ENCODE measurements at places on chromosomes 11 and 22. TPM values are rescaled to one million over a fixed set of nuclear protein-coding genes. Genes with fewer than 3 reads are reported as not detected.

The LRRC56 gene
- total RNA-seq: 2.5 TPM

- H3K27ac ChIP-seq: no peak overlapping the region
- no peaks in the 10 kb centered on the region for H3K36me3 ChIP-seq
- no peak overlapping the region for H3K4me3 ChIP-seq
- no peaks in the 10 kb centered on the region for H3K27me3 ChIP-seq
These were observed 618.2 kb downstream of the METTL15 start for GRCh38 chr11:28726432-28726831.

The APOBEC3B gene
- total RNA-seq: 4.0 TPM

The GUCY1A2 gene
- total RNA-seq: 0.90 TPM

DNA sequence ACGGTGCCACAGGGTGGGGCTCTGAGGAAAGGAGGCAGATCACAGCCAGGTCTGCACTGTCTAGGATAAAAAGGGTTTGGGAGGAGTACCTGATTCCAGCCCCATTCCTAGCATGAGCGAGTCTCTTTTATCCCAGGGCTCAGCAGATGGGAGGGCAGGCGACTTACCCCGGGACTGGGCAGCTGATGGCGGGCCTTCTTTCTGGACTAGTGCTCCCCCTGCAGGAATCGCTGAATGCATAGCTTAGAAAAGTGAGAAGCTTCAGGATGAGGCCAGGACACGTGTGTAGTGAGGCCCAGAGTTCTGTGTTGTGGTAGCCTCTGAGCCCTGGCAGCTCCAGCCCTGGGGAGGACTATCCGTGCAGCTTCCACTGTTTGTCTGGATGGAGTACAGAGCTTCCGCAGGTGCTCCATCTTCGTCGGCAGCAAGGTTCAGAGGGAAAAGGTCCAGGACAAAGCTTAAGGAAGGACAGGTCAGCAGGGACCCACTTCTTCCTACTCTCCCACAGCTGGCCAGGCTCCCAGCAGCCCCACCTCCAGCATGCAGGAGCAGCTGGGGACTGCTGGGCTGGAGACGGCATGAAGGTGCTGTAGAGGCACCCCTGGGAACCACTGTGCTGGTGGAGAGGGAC, 30.4 kb downstream of the COMMD9 start:
- peak; percentile 74 for DNase-seq
- peaks cover 5% of the 10 kb centered on the region for H3K36me3 ChIP-seq
- H3K4me3 ChIP-seq: no peak overlapping the region
- H3K4me1 ChIP-seq: peaks cover 5% of the 10 kb centered on the region

The EXT2 gene
- 39.1 TPM for total RNA-seq

GRCh38 chr11:69642549-69642912, 1.6 kb downstream of the CCND1 start:
- no peaks in the 10 kb centered on the region for H3K27me3 ChIP-seq
- H3K36me3 ChIP-seq: peaks cover 12% of the 10 kb centered on the region
- H3K4me1 ChIP-seq: peaks cover 9% of the 10 kb centered on the region
- DNase-seq: no peak
- no peak overlapping the region for H3K27ac ChIP-seq
- H3K4me3 ChIP-seq: peak overlapping the region; percentile 61

GRCh38 chr11:102343809-102344208, 3.2 kb upstream of the BIRC2 start:
- H3K27ac ChIP-seq: no peak overlapping the region
- peaks cover 19% of the 10 kb centered on the region for H3K4me1 ChIP-seq
- H3K36me3 ChIP-seq: no peaks in the 10 kb centered on the region

The ATG13 gene
- 85.4 TPM for total RNA-seq

The PAMR1 gene
- 2.3 TPM for total RNA-seq

DNA sequence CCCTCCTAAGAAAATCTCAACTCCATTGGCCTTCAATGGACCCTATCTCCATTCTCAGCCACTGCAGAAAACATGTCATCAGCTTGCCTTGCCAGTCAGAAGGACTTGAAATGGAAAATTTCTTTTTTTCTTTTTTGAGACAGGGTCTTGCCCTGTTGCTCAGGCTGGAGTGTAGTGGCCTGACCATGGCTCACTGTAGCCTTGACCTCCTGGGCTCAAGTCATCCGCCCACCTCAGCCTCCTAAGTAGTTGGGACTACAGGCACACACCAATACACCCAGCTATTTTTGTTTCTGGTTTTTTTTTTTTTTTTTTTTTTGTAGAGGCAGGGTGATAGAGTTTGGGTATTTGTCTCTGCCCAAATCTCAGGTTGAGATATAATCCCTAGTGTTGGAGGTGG, 29.0 kb downstream of the AGBL2 start:
- no peaks in the 10 kb centered on the region for H3K27me3 ChIP-seq
- H3K4me1 ChIP-seq: no peaks in the 10 kb centered on the region
- no peak overlapping the region for H3K27ac ChIP-seq
- H3K36me3 ChIP-seq: no peaks in the 10 kb centered on the region
- no peak overlapping the region for H3K4me3 ChIP-seq

- H3K36me3 ChIP-seq: no peaks in the 10 kb centered on the region
- DNase-seq: no peak
- H3K4me1 ChIP-seq: peaks cover 28% of the 10 kb centered on the region
These were observed 19.0 kb downstream of the CYTH4 start for GRCh38 chr22:37301144-37301830.

- H3K4me3 ChIP-seq: peak overlapping the region; percentile 98
- peaks cover 3% of the 10 kb centered on the region for H3K27me3 ChIP-seq
- H3K36me3 ChIP-seq: peaks cover 31% of the 10 kb centered on the region
- DNase-seq: no peak
These were observed 697 bp upstream of the PAFAH1B2 start for GRCh38 chr11:117143390-117143789.

DNA sequence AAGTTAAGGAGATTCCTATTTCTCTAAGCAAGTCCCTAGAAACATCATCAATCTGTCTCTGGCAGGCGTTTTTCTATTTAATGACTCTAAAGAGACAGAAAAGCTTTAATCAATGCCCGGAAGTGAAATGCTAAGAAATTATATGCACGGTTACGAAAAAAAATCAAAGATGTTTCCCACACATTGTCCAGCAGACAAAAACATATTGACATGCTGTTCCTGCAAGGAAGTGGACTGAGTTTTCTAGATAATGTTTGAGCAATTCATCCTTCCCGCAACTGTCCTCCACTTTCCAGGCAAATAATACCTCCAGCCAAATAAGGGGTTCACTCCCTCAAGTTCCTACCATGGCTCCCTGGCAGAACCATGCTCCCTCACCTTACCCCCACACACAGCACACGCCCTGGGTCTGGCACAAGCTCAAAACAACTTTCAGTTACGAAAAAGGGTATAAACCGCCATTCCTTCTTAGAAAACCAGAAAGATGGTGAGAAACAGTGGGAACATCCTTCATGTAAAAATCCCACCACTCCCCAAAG, 29.6 kb downstream of the GALNT18 start:
- no peaks in the 10 kb centered on the region for H3K27me3 ChIP-seq
- no peak overlapping the region for H3K27ac ChIP-seq
- no peak overlapping the region for H3K4me3 ChIP-seq
- peaks cover 31% of the 10 kb centered on the region for H3K4me1 ChIP-seq
- no peak for DNase-seq

GRCh38 chr22:39908737-39909136, 7.9 kb downstream of the GRAP2 start:
- H3K36me3 ChIP-seq: no peaks in the 10 kb centered on the region
- no peak overlapping the region for H3K4me3 ChIP-seq
- no peak overlapping the region for H3K27ac ChIP-seq

- H3K27ac ChIP-seq: no peak overlapping the region
- no peak overlapping the region for H3K4me3 ChIP-seq
- no peak for DNase-seq
- peaks cover 8% of the 10 kb centered on the region for H3K4me1 ChIP-seq
- H3K36me3 ChIP-seq: peaks cover 16% of the 10 kb centered on the region
These were observed 21.1 kb downstream of the MIF start for GRCh38 chr22:23915290-23915689.
